ENCODE measurements at places on chromosomes 6 and 20.

- no peak for DNase-seq
Observed at GRCh38 chr20:45993197-45993951, 15.3 kb upstream of the MMP9 start.

DNA sequence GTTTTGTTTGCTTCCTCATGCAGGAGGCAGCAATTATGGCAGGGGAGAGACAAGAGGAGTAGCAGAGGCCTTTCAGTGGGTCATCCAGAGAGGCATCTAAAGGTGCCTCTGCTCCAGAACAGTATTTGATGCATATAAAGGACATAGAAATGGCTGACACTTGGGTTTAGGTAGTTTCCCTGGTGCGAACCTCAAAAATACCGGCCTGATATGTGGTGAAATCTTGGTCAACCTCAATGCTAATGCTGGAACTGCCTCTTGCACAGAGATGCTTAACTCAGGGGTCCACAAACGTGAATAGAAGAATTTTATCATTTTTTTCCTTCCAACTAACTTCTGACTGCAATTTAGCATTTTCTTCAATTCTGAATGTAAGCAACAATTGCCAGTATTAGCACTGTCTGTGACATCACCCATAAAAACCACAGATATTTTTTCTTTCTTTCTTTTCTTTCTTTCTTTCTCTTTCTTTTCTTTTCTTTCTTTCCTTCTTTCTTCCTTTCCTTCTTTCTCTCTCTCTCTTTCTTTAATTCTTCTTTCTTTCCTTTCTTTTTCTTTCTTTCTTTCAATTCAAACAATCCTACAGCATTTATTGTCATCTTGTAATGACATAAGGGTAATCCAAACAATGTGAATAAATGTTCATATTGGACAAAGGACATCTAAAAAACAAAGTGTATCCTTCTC, 180.0 kb upstream of the UST start:
- no peak for DNase-seq

DNA sequence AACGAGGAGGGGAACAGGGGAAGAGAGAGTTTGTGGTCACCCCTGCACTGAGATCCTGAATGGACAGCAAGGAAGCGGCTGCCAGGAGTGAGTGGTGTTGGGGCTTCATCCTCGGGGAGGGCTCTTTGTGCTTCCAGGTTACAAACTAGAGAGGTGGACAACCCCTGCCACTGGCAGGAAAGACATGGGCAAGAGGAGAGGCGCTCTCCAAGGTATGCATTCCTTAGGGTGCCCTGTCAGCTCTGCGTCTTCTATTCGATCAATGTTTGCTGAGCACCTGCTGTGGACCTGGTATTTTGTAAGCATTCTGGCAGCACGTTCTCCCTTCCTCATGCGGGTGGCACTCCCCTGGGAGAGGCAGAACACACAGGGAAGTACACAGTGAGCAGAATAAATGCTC, 93.6 kb downstream of the CDH4 start:
- no peak for DNase-seq

DNA sequence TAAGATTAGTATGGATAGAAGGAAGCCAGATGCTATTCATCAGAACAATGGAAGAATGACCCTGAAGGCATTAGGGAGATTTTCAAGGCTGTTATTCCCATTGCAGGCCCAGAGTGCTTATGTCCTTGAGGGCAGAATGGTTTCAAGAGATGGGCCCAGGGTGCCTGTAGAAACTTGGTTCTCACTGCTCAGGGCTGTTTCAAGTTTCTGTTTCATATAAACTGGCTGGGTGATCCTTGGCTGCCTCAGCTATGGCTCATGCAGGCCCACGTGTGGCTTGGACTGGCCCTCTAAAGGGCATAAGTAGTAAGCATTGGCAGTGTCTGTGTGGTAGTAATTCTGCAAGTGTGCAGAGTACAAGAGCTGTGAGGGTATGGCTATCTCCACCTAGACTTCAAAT, 540.9 kb upstream of the MAN1A1 start:
- no peak for DNase-seq

- no peak for DNase-seq
Observed at GRCh38 chr6:44301782-44302564, 11.2 kb downstream of the AARS2 start.

DNA sequence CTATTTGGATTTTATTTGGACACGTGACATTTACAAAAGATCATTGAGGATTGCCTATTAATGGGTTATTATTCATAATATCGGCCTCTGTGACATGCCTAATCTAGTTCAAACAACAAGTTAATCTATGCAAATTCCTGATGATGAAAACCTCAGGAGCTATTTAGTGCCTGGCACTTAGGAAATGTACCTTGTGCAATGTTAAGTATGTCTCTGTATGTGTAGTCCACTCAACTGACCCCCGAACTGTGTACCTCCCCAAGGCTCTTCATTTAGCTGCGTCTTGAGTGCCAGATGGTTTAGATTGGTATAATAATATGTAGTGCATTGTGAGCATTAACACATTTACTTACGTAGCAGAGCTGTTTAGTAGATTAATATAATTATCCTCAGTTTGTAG, 6.9 kb downstream of the LAMA2 start:
- DNase-seq, result no peak

GRCh38 chr20:51122931-51123658, 100.2 kb upstream of the KCNG1 start:
- no peak for DNase-seq

GRCh38 chr20:34945315-34946077, 10.1 kb downstream of the GSS start:
- no peak for DNase-seq

DNA sequence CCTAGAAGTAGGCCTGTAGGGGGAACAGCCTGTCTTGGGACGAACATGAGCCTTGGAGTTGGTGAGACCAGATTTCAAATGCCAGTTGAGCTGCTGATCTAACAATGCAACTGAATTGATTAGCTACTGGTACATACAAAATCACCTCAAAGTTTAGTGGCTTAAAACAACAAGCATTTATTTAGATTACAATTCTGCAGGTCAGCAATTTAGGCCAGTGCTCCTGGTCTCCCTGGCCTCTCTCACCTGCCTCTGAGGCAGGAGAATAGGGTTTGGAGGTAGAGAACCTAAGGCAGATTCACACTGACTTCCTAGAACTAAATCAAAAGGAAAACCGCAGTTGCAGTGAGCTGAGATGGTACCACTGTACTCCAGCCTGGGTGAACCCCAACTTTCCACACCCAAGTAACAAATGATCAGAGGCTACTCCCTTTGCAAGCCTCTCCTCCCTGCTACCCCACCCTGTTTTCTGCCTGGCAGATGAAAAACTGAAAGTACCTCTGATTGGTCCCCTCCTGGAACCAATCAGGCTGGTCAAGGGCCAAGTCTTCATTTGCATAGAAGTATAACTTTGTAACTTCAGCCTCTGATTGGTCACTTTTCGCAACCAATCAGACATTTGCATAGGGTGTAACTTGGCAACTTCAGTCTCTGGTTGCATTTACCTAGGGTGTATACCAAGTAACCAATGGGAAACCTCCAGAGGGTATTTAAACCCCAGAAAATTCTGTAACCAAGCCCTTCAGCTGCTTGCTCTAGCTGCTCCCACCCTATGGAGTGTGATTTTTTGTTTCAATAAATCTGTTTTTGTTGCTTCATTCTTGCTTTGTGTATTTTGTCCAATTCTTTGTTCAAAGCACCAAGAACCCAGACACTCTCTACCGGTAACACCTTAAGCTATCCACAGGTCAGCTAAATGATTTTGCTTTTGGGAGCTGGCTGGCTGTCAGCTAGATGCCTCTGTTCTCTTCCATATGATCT, 8.1 kb upstream of the UBR2 start:
- no peak for DNase-seq

DNA sequence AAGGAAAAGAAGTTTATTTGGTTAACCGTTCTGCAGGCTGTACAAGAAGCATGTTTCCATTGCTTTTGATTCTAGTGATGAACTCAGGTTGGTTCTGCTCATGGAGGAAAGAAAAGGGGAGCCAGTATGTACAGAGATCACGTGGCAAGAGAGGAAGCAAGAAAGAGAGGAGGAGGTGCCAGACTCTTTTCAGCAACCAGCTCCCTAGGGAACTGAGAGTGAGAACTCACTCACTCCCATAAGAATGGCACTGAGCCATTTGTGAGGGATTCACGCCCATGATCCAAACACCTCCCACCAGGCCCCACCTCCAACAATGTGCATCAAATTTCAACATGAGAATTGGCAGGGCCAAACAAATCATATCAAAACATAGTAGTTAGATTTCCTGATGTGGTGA, 649.1 kb downstream of the EPM2A start:
- DNase-seq, result no peak

- DNase-seq, result no peak
Observed at GRCh38 chr6:14995208-14995607, 250.7 kb upstream of the JARID2 start.

DNA sequence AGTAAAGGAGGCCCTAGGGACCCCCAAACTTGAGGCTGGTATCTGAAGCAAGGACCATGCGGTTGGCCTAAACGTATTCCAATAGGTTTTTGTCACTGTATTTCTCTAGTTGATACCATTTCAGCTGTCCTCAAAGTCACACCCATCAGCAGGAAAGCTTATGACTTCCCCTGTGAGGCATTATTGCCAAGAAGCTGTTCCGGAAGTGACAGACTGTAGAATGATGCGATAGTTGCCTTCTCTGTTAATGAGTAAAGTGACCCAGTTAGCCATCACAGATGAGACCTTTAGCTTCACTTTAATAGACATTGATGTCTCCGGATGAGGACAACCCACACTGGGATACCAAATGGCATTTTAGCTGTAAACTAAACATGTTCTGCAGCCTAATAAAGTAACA, 147.9 kb downstream of the RNGTT start:
- no peak for DNase-seq

DNA sequence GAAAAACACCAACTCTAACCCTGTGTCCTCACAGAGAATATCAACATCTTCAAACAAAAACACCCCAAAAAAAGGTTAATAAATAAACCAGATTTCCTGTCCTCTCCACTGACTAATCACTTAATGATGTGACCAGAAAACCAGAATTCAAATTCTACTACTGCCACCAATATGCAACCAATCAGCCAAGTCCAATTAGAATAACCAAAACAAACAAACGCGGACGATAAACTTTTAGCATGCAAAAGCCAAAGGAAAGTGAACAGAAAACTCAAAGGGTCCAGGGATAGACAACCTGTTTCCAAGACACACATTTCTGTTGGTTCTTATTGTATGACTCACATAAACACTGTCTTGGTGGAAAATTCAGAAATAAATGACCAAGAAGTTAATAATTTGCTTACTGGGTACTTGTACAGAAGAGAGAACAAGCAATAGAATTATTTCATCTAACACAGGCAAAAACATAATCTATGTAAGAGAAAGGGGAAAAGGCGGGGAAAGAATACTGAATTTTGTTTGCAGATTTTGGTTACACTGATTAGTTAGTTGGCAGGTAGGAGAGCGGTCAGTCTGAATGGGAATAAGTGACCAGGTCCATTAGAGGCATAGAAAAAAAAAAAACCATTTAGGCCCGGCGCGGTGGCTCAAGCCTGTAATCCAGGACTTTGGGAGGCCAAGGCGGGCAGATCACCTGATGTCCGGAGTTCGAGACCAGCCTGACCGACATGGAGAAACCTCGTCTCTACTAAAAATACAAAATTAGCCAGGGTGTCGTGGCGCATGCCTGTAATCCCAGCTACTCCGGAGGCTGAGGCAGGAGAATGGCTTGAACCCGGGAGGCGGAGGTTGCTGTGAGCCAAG, 34.1 kb downstream of the HFE start:
- no peak for DNase-seq

GRCh38 chr20:35954907-35955251, 577 bp upstream of the SCAND1 start:
- no peak for DNase-seq

DNA sequence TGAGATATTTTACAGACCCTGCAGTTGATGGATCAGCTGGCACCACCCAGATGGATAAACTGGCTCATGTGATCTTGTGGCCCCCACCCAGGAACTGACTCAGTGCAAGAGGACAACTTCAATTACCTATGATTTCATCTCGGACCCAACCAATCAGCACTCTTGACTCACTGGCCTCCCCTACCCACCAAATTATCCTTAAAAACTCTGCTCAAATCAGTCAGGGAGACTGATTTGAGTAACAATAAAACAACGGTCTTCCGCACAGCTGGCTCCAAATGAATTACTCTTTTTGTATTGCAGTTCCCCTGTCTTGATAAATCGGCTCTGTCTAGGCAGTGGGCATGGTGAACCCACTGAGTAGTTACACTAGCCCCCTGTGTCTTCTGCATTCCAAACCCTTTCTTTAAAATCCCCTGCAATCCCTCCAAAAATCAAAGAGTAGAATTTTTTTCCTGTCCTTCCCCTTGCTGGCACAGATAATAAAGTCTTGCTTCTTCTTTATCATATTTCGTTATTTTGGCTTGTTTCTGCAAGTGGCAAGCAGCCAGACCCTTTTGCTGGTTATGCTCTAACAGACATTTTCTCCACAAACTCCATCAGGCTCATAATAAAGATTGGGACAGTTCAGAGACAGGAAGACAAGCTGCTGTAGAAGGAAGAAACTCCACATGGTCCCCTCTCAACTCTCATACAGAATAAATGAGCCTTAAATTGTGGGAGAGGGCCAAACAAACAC, 48.3 kb downstream of the OR2B6 start:
- no peak for DNase-seq

- no peak for DNase-seq
Observed at GRCh38 chr20:10596710-10597121, 77.1 kb downstream of the JAG1 start.

DNA sequence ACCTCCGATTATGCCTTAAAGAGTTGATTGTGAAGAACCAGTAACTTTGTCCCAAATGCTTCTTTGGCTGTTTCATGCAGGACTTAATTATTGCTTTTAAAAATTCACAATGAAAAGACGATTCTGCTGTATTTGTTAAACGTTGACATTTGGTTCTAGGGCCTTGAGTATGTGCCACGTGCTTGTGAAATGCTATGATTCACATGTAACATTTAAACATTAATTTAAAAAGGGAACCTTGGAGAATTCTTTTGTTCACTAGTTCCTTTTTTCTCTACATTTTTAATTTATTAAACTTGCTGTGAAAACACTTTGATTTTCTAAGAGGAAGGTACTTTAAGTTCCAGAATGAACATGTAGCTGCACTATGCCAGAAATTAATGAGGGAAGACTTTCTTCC, 9.5 kb downstream of the GZF1 start:
- DNase-seq, result no peak

GRCh38 chr20:43590036-43590391, 723 bp upstream of the IFT52 start:
- DNase-seq, result no peak

GRCh38 chr6:42781546-42781795, 381 bp upstream of the BICRAL start:
- no peak for DNase-seq

DNA sequence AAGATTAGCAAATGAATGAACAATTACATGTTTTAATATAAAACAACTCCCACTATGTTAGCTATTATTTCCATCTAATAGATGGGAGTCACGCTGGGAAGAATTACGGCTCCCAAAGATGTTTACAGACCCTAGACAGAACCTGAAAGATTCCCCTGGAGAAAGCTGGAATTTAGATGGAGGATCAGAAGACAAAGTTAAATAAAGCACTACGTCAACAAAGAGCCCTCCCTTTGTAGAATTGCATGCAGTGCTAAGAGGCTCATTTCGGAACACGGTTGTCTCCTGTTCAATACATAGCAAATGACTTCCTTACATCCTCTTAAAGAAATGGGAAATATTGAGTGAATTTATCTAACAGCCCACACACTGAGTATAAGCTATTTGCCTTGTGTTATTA, 328.3 kb downstream of the CBLN4 start:
- DNase-seq, result no peak

GRCh38 chr6:21451546-21452013, 142.0 kb upstream of the SOX4 start:
- DNase-seq, result no peak

- no peak for DNase-seq
Observed at GRCh38 chr6:52598123-52598823, 21.4 kb upstream of the TRAM2 start.
